ENCODE measurements at places on chromosomes 4 and X.

DNA sequence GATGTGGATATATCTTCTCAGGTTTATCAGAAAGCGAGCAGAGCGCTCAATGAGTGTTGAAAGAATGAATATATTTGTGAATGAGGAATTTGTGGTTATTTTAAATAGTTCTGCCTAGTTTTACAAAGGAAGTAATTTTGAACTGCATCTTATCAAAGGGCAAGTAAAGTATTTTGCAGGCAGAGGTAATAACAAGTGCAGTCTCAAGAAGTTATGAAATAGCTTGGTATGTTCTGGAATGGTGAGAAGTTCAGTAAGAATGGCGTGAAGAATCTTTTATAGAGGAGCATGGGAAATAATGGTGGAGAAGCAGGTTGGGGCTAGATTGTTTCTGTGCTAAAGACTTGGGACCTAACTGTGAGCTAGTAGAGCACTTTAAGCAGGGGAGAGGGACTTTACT, 10.9 kb downstream of the TMA16 start:
- no peak for DNase-seq

DNA sequence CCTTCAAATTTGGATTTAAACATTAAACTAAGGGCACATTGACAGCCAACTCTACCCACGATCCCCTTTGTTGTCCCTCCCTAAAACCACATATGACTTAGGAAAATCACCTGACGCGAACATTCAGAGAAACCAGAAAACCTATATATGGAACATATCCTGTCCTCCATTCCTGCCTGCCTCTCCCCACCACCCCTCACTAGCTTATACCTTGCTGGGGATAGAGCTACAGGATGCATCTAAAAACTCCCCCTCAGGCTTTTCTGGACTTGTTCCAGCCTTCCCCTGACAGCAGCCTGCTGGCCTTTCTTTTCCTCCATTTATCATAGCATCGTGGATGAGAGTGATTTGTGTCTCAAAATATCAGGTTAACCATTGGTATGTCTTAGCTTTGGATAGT, 8.8 kb downstream of the STK26 start:
- no peak for DNase-seq

DNA sequence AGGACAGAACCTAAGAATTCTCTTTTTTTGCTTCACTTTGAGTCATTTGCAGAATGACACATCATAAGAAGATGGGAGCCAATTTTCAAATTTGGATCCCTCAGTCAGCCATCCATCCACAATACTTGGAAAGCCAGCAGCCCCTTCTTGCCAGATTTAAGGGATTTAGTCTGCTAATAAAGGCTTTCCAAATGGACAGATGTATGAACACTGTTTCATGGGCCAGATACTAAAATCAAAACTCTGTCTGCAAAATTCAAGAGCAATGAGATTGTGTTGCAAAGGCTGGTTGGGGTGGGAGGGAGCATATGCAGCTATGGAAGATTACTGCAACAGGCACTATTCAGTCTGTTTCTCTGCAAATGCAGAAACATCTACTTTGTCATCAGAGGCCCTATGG, 37.7 kb upstream of the KCNIP4 start:
- DNase-seq, result peak; percentile 12

DNA sequence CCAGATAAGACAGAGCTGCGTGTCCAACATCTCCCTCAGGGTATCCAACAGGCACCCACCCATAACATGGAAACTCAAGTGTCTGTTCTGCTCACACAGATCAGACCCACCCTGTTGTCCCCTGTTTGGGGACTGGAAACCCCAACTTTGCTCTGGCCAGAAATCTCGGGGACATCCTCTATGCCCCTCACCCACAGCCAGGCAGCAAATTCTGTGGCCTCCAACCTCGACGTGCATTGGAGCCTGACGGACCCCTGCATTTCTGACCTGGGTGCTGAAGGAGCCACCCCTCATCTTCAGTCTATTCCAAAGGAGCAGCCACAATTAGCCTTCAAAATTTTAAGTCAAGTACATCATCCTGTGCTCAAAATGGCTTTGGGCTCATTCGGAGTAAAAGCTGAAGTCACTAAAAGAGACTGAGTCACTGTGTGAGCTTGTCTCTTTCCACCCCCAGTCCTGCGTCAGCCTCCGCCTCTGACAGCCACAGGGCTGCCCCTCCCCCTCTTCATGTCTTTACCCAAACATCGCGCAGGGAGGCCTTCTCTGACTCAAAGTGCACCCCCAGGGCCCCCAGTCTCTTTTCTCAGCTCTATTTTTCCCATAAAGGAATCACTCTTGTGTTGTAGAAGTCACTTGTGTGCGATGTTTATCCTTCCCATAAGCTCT, 24.4 kb upstream of the PDE6B start:
- DNase-seq, result no peak

GRCh38 chr4:110196206-110196870, 2.1 kb downstream of the ELOVL6 start:
- DNase-seq, result no peak

DNA sequence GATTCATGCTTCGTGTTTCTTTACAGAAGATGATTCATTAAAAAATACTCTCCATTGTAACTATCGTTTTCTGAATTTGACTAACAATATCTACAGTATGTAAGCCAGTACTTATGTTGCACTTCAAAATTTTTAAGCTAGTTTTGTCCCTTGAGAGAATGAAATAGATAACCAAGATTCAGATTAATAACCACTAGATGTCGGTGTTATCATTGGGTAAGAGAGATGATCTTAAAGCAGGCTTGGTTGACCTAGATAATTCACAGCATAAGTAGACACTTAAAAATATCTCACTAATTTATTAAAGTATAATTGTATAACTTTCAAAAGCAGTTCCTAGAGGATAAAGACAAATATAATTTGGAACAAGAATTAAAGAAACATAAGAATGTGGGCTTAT, 430.9 kb downstream of the C4orf33 start:
- DNase-seq, result no peak
